Glomerular endothelial cell (primary cell): ENCODE measurements at places on chromosomes 11 and 22. TPM values are rescaled to one million over a fixed set of nuclear protein-coding genes. Genes with fewer than 3 reads are reported as not detected.

- DNase-seq = no peak
Measured at GRCh38 chr22:26479043-26479791, 4.4 kb downstream of the HPS4 start.

Gene CECR2
- 1.2 and 1.5 TPM in 2 replicates for total RNA-seq

Gene SAA4
- total RNA-seq = not detected in 2 replicates

Gene RIN1
- total RNA-seq = 17.2 and 18.7 TPM in 2 replicates

Gene KREMEN1
- 0.68 and 2.3 TPM in 2 replicates for total RNA-seq

DNA sequence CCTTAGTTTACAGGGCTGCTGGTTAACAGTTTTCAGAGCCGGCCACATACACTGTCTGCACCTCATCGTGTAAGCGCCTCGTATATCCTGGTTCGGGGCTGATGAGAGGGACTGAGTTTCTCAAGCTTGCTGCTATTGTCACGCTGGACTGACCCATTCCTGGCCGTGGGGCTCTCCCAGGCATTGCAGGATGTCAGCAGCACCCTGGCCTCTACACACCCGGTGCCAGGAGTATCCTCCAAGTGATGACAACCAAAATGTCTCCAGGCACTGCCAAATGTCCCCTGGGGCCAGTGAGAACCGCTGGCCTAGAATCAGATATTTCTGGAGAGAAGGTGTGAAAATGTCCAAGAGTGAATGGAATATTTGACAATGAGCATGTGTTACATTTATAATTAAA lies 82.8 kb downstream of the ST3GAL4 start:
- DNase-seq = no peak

Gene C11orf65
- not detected in 2 replicates for total RNA-seq

Gene FOSL1
- total RNA-seq = 71.4 and 97.8 TPM in 2 replicates

- no peak for DNase-seq
Measured at GRCh38 chr22:25101986-25102385, 97.7 kb upstream of the CRYBB3 start.

DNA sequence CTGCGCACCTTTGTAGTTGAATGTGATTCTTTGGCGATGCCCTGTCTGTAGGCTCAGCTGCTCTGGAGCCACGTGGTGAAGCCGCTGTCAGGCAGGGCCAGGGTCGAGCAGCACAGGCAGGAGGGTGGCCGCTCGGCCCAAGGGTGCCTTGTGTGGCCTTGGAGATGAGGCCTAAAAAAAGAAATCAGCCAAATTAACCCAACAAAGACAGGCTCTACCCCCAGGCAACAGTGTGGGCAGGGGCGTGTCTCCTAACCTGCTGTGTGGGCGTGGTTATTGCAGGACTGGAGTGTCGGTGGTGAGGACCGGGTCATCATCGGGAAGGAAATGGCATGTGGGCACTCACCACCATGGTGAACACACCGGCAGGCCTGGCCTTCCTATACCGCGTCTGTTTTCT lies 34.3 kb downstream of the CTTN start:
- DNase-seq = no peak

GRCh38 chr22:37243402-37244113 lies 511 bp downstream of the RAC2 start:
- no peak for DNase-seq

Gene ARHGAP20
- total RNA-seq = 0.29 and 0.70 TPM in 2 replicates

Gene FAM111B
- 2.2 and 5.6 TPM in 2 replicates for total RNA-seq

GRCh38 chr11:113613619-113614018 lies 92.5 kb downstream of the TMPRSS5 start:
- no peak for DNase-seq

Gene LAMTOR1
- 135 and 150 TPM in 2 replicates for total RNA-seq

DNA sequence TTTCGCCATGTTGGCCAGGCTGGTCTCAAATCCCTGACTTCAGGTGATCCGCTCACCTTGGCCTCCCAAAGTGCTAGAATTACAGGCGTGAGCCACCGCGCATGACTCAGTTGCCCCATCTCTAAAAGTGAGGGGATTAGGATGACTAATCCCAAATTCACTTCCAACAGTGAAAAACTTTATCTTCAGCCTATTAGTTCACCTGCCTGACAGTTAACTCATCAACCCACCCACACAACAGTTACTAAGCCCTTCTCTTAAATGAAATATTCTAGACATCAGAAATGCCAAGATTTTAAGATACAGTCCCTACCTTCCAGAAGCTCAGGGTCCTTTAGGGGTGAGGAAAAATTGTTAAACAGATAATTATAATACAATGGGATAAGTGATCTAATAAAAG lies 2.0 kb upstream of the ANKRD42 start:
- no peak for DNase-seq

Gene SCGB1D2
- not detected in 2 replicates for total RNA-seq

Gene GNAZ
- 0.12 and 0.78 TPM in 2 replicates for total RNA-seq

Gene PLEKHA7
- total RNA-seq = 0.18 and 0.39 TPM in 2 replicates

DNA sequence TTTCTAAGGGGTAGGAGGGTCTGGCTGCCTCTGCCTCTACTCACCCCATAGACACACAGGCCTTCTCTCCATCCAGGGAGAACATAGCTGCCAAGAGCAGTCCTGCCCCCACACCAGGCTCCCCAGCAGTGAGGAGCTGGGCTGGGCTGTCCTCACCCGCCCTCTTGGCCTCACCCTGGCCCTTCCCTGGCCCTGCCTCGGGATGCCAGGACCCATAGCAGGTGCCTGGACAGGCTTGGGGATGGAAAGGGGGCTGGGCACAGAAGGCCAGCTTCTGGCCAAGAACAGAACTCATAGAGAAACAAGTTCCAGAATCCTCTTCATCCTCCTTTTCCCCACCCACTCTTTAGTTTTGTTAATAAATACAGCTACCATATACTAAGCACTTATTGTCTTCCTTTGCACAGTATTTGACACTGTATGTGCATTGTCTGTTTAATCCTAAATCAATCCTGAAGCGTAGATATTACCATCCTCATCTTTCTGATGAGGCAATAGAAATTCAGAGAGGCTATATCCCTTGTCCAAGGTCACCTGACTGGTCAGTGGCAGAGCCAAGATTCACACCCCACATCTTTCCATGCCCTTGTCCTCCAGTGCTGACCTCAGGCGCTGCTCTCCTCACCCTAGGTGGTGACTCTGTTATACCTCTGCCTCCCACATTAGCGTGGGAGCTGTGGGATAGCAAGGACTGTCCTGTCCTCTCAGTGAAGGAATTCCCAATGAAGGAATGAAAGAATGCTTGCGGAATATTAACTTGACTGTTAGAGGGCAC lies 22.0 kb upstream of the MYOD1 start:
- no peak for DNase-seq

DNA sequence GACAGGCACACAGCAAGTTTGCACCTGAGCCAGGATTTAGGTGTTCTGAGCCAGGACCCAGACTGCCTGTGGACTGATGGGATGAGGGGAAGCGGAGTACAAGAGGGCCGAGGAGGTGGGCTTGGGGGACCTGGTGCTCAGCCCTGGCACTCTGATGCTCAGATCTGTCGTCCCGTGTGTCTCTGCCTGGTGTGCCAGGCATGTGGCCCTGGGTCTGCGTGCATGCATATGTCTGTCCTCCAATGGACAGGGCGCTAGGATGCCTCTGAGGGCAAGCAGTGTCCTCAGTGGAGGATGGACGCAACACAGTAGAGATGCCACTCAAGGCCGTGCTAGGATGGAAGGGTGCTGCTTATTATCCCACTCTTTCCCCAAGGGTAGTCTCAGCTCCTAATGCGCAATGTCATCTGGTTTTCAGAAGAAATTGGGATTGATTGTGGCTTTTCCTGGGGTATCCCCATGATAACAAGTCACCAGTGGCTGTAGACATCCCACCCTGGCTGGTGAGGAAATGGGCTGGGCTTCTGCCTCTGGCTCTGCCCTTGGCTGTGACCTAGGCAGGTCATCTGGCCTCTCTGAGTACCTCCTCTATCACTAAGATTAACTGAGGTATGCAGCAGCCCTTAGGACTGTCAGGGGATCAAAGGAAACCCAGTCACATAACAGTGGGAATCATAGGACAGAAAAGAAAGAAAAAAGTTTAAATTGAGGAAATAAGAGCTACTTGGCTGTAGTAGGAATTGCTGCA lies 35.7 kb upstream of the SUSD2 start:
- DNase-seq = no peak

Gene NRIP3
- 8.4 and 18.3 TPM in 2 replicates for total RNA-seq

Gene CRYBA4
- not detected in 2 replicates for total RNA-seq

- DNase-seq = no peak
Measured at GRCh38 chr11:47847892-47848699, at the start of gene NUP160. Gene NUP160, minus strand, starts transcription at chr11:47848350. Its CDS starts 32 bp downstream, at chr11:47848318.

DNA sequence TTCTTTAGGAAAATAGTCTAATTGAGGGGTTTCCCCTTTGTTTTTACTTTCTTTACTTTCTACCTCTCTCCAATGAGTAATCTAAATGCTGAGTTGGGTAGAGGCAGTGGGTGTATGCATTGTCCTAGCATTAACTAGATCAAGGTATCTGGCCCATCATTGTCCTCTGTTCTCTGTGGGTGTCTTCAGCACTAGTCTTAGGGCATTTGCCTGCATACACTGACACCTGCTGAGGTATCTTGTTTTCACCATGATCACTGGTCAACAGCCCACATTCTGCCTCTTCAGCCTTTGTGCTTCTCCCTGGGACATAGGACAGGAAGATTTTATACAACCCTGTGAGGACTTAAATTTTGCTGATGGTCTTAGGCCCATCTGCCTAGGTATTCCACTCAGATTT lies 371.1 kb downstream of the RAB38 start:
- DNase-seq = no peak

DNA sequence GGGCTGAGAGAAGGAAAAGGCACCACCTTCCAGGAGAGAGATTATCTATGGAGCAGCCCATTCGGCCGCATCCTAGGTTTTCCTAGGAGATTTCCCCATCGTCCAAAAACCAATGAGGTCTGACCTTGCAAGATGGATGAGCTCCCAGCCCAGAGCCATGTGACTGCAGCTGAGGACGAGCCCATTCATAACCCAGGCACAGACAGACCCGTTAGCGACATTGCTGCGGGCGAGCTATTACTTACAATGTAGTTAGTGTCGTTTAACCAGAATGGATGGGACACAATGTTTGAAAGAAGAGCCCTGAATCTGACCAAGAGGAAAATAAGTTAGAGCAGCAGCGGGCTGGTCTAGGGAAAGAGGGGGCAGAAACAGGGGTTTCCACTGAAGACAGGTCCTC lies 395.9 kb upstream of the CADM1 start:
- no peak for DNase-seq

Gene GPR83
- not detected in 2 replicates for total RNA-seq

Gene TRPM5
- total RNA-seq = not detected in 2 replicates

Gene CSF2RB
- total RNA-seq = 3.6 and 19.8 TPM in 2 replicates

GRCh38 chr11:30125456-30125855 lies 105.4 kb upstream of the FSHB start:
- no peak for DNase-seq

Gene INS
- not detected in 2 replicates for total RNA-seq

Gene MAJIN
- total RNA-seq = 0.68 TPM in 1 of 2 replicates, not detected in the other

- no peak for DNase-seq
Measured at GRCh38 chr11:32820497-32820896, 9.2 kb upstream of the PRRG4 start.

Gene PHOX2A
- total RNA-seq = not detected in 2 replicates

GRCh38 chr11:115161876-115162275 lies 342.3 kb downstream of the CADM1 start:
- no peak for DNase-seq

Gene VPREB1
- not detected in 2 replicates for total RNA-seq

Gene RBMXL2
- not detected in 2 replicates for total RNA-seq

DNA sequence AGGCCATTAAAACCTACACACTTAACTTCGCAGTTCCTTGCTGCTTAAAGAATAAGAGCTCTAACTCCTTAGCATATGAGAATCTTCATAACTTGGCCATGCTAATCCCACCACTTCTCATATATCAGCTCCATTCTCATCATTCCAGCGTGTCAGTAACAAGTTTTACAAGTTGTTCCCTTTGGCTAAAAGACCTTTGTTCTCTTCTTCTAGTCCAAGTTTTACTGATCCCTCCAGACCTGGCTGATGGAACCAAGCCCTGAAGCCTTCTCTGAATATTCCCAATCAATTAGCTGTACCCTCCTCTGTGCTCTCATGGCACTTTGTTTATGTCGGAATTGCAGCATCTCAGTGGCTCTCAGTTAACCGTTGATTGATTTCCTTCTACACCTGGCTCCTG lies 35.8 kb downstream of the GAB2 start:
- DNase-seq = no peak

DNA sequence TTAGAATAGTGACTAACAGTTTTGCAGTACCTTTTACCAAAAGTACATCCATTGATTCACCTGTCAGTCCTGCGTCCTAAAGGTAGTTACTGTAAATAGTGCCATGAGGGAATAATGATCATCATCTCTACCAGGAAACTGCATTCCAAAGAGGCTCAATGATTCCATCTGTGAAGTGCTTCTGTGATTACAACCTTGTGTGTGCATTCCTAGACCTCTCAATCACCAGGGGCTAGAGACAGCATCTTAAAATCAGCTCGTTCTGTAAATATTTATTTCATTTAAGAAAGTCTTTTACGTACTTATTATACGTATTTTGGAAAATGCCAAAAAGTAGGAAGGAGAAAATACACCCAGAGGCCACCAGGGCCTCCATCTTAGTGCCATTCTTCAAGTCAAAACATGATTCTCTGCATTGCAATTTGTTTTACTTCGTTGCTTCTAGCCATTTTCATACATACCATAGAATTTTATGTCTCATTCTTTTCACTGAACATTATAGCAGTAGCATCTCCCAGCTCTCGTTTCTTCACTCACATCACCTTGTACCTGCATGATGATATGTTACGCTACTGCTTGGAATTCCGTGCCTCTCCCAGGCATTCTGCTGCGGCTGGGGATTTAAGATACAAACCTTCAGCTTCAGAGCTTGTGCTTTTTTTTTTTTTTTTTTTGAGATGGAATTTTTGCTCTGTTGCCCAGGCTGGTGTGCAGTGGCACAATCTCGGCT lies 117.0 kb downstream of the SEZ6L start:
- no peak for DNase-seq

DNA sequence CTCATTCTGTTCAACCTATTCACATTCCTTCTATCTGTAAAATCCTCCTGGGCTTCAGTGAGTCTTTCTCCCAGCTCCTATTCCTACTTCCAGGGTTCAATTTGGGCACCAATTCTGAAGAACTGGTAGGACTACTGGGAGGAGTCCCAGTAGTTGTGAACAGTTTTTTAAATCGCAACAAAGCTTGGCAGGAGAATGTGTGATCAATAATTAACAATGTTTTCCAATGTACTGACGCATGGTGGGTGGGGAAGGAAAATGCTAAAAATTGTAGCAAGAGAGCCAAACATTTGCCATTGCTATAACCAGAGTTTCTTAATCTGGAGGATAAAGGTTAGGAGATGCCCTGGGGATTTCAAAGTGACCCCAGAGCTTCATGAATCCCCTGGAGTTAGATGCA lies 27.3 kb upstream of the PRSS23 start:
- DNase-seq = no peak

DNA sequence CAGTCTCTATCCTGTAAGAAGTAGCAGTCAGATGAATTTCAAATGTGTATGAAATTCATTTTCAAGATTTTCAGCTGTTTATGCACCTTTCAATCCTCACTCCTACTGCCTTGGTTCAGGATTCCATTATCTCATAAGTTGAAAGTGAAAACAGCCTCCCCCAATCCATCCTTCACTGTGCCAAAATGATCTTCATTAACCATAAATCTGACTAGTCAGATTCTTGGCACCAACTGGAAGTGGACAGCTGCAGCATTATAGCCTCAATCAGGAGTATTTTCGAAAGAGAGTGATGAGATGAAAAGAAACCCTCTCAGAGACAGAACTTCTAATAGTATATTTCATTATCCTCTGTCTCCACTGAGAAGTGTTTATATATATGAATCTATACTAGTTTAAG lies 365.3 kb upstream of the PDGFD start:
- no peak for DNase-seq
